ENCODE measurements at places on chromosomes 12 and 14. TPM values are rescaled to one million over a fixed set of nuclear protein-coding genes. Genes with fewer than 3 reads are reported as not detected.

PZP gene
- total RNA-seq = not detected

MEG3 gene
- 145 TPM for total RNA-seq

IRF2BPL gene
- total RNA-seq = 29.7 TPM

LMNTD1 gene
- total RNA-seq = 0.37 TPM

SERPINA10 gene
- not detected for total RNA-seq

DEPDC4 gene
- total RNA-seq = 0.71 TPM

MYL6 gene
- 2,914 TPM for total RNA-seq

PAH gene
- total RNA-seq = not detected

EMP1 gene
- 21.3 TPM for total RNA-seq

DHRS7 gene
- total RNA-seq = 104 TPM

CD163L1 gene
- 0.28 TPM for total RNA-seq

LTB4R gene
- total RNA-seq = 0.71 TPM

KRT2 gene
- not detected for total RNA-seq

RAN gene
- 460 TPM for total RNA-seq

LRR1 gene
- total RNA-seq = 9.1 TPM

CRACR2A gene
- 5.1 TPM for total RNA-seq

SMOC1 gene
- total RNA-seq = 0.65 TPM

BHLHE41 gene
- 0.43 TPM for total RNA-seq

CPSF2 gene
- total RNA-seq = 47.4 TPM

SLC5A8 gene
- not detected for total RNA-seq

ANKRD33 gene
- total RNA-seq = not detected

IL22 gene
- not detected for total RNA-seq

GPR137C gene
- total RNA-seq = 0.14 TPM

RIMBP2 gene
- total RNA-seq = 0.18 TPM

PUS1 gene
- total RNA-seq = 12.5 TPM

SLC8B1 gene
- total RNA-seq = 17.1 TPM

TRHDE gene
- 3.5 TPM for total RNA-seq

PLEKHD1 gene
- total RNA-seq = under 0.01 TPM

METTL1 gene
- total RNA-seq = 9.1 TPM

KRT6A gene
- total RNA-seq = 22.8 TPM

GPRC5D gene
- not detected for total RNA-seq

SEL1L gene
- 114 TPM for total RNA-seq

FAM90A1 gene
- under 0.01 TPM for total RNA-seq

PKP2 gene
- total RNA-seq = 0.55 TPM

RFC5 gene
- 7.8 TPM for total RNA-seq

FBRSL1 gene
- total RNA-seq = 1.0 TPM

CLEC4D gene
- total RNA-seq = not detected

CCDC196 gene
- not detected for total RNA-seq

CLEC1A gene
- total RNA-seq = not detected

IL23A gene
- not detected for total RNA-seq

CDH24 gene
- total RNA-seq = 6.2 TPM

GLT1D1 gene
- total RNA-seq = not detected

AHSA1 gene
- total RNA-seq = 136 TPM

CAPZA3 gene
- 0.14 TPM for total RNA-seq

KRT4 gene
- total RNA-seq = not detected

CCDC184 gene
- total RNA-seq = 0.43 TPM
